Stimulated activated CD4-positive, alpha-beta T cell treated with anti-CD3 and anti-CD28 coated beads, Interleukin-15, amount 100 ng/mL, for 1 hour (primary cell): ENCODE measurements at places on chromosomes 4 and X.

DNA sequence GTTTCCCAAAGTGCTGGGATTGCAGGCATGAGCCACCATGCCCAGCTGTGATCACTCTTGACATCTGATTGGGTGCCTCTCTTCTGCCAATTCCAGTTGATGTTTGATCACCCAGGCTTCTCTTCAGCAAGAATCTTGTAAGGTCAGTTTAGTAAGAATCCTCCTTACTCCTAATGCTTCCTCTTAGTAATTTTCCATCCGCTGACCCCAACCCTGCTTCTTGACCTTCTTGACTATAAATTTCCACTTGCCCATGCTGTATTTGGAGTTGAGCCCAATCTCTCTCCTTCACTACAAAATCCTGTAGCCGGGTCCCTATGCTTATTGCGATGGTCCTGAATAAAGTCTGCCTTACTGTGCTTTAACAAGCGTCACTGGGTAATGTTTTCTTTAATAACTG lies 75.4 kb downstream of the DDIT4L start:
- DNase-seq = no peak

GRCh38 chr4:24794916-24795665 lies at the start of gene SOD3:
SOD3 (plus strand) TSS chr4:24795573; CDS start chr4:24799522, 3,949 bp downstream.
- no peak for DNase-seq

DNA sequence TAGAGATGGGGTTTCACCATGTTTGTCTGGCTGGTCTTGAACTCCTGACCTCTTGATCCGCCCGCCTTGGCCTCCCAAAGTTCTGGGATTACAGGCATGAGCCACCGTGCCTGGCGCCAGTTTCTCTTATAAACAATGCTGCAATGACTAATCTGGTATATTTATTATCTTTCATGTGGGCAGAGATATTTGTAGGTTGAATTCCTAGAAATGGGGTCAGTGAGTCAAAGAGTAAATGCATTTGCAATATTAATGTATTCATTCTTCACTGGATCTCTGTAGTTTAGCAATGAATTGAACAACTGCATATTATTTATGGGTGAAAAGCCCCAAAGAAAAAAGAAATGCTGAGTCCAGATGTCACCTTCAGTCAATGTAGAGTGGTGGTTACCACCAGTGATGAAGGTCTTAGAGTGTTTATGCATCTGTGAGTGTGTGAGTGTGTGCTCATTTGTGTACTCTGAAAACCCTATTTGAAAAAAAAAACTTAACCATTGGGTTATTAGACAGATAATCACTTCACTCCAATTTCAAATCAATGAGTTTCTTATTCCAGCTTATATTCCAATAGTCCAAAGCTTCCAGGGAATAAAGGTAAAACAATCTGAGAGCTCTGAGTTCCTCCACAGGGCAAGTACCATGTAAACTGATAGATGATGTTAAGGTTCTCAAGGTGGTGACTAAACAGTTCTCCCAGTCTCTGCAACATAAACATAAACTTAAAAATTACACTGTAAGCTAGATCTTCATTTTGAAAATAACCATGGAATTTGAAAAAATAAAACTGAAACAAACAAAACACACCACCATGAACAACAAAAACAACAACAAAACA lies 22.6 kb upstream of the CD38 start:
- no peak for DNase-seq

DNA sequence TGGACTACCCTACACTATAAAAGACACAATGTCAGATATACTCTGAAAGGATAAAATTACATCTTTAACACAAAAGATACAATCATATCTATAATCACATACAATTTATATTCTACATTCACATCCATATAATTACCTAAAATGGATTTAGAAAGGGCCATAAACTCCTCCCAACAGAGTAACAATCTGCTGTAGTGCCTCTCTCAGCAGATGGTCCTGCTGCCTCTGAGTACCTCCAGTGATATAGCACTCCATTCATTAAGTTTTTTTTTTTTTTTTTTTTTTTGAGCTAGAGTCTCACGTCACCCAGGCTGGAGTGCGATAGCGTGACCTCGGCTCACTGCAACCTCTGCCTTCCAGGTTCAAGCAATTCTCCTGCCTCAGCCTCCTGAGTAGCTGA lies 7.4 kb downstream of the ANKRD37 start:
- DNase-seq = no peak

DNA sequence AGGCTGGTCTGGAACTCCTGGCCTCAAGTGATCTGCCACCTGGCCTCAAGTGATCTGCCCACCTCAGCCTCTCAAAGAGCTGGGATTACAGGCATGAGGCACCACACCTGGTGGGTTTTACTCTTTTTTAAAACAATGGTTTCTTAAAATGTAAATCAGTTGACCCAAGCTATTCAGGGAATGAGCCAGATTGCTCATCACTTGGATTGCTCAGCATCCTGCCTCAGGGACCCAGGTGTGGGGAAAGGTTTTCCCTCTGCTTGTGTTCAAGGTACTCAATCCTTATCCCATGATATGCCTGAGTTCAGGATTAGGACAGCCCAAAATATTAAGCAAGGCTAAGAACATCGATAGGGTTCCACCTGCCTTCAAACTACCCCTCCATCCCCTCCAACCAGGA lies 67.4 kb downstream of the CHRNA9 start:
- DNase-seq = no peak

- DNase-seq = no peak
Observed at GRCh38 chr4:575281-576141, 584 bp downstream of the TMEM271 start.

- DNase-seq = no peak
Observed at GRCh38 chrX:15680401-15680800, 15.8 kb upstream of the CLTRN start.

DNA sequence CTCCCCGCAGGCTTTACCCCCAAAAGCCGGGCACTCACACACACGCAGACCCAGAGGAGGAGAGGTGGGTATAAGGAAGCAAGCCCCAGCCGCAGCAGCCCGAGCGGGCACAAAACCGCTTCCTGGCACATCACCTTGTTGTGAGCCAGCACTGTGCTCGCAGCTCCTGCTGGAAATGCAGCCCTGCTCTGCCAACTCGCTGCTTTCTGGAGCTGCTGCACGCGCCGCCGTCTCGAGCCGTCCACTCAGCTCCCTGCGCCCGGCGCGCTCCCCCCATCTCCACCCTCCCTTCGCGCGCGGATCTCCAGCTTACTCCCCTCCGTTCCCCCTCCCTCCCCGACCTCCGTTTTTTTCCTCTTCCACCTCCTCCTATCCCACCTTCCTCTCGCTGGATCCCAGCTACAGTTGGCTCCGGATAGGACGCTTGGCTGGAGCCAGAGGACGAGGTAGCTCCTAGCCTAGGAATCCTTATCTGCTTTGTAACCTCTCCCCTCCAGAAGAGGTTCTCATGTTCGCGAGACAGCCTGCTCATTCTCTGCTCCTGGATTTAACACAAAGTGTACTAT lies at the start of gene SPOCK3:
Gene SPOCK3 (minus strand): TSS at position 179 of the 566 bp plus-strand sequence.
- no peak for DNase-seq

DNA sequence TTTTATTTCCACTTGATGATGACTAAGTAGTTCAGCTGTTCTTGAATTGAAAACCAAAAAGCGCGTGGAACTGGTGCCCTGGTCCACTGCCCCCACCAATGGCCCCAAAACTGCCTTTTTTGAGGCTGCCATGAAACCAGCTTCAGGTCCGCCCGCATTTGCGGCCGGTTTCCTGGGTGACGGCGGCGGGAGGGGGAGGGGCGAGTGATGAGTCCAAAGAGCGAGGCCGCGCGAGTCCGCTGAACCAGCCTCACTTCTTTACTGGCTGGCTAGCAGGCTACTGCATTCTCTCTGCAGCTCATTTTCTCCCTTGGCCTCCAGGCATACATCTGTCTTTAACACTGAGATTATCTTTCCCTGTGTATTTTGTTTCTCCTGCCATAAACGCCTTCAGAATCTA lies 72.9 kb upstream of the FABP2 start:
- no peak for DNase-seq

DNA sequence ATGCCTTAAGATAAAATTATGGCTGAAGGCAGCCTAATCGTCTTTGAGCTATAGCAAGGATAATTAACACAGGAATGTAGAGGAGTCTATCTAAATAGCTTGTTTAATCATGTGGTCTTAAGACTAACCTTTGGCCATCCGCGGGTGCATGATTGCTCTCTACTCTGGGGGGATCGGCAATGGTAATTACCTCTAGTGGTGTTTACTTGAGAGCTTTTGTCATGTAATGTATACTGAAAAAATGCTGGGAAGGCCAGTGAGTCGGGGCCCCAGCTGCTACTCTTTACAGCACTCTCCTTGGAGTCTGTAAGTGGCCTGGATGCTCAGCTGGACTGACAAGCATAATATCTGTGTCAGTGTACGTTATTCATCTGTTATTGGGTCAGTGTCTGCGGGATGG lies 65.5 kb upstream of the GNPDA2 start:
- no peak for DNase-seq

GRCh38 chr4:112637552-112637866 lies 566 bp downstream of the LARP7 start:
- DNase-seq = no peak

DNA sequence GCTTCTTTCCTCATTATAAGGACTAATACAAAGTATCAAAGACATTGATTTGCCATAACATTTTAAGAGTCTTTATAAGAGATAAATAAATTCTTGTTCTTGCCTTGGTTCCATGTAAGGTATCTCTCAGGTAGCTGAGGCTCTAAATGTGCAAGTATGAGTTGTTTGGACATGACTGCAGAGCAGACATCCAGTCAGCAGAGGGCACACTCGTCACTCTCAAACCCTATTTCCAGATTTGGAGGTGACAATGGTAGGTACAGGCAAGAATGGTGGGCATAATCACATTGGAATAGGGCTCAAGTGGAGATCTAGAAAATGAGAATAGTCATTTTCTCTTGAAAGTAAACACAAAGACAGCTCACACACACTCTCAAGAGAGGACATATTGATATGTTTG lies 133.3 kb upstream of the ZIC3 start:
- DNase-seq = no peak

DNA sequence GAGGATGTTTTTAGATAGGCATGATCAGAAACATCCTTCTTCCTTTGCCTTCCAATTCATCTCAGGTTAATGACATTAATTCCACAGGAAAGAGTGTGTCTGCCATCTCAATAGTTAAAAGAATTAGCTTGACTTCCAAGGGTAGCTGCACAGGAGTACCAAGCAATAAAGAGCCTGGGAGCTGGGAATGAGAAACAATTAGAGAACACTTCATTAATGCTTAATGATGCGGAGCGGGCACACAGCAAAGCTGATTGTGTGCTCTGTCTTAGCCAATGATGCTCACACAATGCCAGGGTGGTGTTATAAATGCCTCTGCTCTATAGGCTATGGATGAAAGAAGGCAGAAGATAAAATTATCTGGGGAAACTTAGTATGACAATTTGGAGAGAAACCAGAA lies 1052.5 kb upstream of the LCORL start:
- no peak for DNase-seq

DNA sequence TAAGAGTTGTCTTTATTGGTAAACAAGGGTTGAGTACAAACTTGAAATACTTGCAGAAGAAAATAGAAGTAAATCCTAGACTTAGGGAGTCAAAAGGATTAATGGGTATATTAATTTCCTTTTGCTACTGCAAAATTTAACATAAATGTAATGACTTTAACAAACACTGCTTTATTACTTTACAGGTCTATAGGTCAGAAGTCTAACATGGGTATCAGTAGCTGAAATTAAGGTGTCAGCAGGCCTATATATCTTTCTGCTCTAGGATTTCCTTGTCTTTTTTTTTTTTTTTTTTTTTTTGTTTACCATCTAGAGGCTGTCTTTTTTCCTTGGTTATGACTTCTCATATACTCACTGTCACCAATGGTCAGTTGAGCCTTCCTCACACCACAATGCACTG lies 220.4 kb downstream of the GRID2 start:
- no peak for DNase-seq

DNA sequence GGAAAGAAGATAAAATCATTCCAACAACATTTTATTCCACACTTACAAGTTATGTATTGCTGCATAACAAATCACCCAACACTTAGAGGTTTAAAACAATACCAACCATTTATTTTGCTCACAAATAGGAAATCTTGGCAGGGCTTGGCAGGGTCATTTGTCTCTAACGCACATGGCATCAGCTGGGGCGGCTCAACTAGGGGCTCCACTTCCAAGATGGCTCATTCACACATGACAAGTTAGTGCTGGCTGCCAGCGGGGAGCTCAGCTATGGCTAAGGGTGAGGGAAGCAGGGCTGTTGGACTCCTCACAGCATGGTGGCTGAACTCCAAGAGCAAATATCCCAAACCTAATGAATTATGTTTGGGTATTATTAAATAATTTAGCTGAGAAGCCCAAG lies 377.0 kb downstream of the ZNF674 start:
- DNase-seq = no peak

- DNase-seq = no peak
Observed at GRCh38 chrX:123731987-123732669, 724 bp downstream of the THOC2 start.

GRCh38 chr4:124529131-124529530 lies 183.4 kb downstream of the ANKRD50 start:
- DNase-seq = no peak

GRCh38 chr4:2691313-2691712 lies 64.8 kb downstream of the TNIP2 start:
- no peak for DNase-seq

DNA sequence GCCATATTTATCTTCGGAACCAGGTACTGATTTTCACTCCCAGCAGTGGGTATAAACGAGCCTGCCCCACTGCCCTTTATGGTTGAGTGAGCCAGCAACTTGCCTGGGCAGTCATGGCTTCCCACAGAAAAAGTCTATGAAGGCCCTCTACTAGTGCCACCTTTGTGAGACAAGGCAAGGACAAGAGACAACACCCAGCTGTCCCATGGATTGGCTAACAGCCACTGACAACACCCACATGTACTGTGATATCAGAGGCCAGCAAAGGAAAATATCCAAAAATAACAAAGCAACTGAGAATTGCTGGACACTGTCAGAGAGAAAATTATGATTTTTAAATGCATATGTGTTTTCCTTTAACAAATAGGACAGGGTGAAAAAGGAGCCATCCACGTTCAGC lies 248.4 kb upstream of the TTC29 start:
- no peak for DNase-seq

DNA sequence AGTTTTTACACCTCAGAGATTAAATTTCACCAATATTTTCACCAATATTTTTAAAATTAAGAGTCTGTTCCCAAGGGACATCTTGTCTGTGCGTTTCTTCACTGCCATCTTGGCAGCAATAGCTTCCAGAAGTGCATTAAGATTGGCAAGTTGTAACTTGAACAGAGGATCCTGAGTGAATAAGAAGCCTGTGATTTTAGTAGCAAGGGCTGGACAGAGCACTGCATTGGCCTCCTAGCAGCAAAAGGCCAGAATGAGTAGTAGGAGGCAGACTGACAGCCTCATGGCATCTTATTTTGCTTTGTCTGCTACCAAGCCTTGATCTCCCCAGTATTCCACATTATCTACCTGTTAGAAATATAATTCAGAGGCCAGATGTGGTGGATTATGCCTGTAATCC lies 138.4 kb downstream of the CPE start:
- no peak for DNase-seq

GRCh38 chr4:81698538-81699296 lies 227.0 kb upstream of the RASGEF1B start:
- DNase-seq = no peak
